ENCODE measurements at places on chromosomes 4 and X.

DNA sequence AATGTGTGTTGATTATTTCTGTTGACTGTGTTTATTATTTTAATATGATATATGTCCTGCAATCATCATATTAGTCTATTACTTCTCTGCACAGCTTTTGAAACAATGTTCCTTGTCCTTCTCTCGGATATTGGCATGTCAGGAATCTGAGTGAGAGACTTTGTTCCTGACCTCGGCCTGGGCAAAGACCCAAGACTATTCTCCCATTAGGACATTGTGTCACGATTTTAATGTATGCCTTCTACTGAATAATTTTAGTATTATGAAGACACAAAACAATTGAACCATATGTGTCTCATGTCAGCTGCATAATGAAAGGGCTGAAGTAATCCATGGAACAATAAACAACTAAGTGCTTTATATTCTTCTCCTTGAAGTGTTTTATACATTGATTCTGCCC is 580.8 kb upstream of the TENM3 start:
- no peak for DNase-seq

- no peak for DNase-seq
Measured at GRCh38 chr4:139553751-139554641, 2.0 kb downstream of the SETD7 start.

GRCh38 chrX:10172877-10173276 is 16.1 kb downstream of the CLCN4 start:
- DNase-seq, result no peak

GRCh38 chr4:145979160-145979559 is 40.5 kb upstream of the ZNF827 start:
- no peak for DNase-seq

GRCh38 chr4:4364486-4365208 is 22.3 kb upstream of the NSG1 start:
- DNase-seq, result no peak

DNA sequence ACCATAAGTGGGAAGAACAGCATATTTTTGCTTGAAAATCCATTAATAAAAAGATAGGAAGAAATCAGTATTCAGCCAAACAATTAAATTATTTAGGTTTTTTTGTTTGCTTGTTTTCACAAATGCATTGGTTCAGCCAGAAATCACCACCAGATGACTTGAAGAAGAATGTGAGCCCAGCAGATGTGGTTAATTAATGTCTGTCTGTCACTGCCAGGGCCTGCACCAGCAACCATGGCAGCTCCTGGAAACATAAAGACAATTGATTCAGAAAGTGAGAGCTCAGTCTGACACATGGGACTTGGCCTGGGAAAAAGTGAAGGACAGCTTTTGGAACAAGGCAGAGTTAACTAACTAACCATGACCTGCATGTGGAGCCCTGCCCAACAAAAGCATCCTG is 74.0 kb downstream of the MAOB start:
- DNase-seq, result no peak

GRCh38 chr4:22021106-22021505 is 72.5 kb upstream of the KCNIP4 start:
- DNase-seq, result no peak

- no peak for DNase-seq
Measured at GRCh38 chr4:107153228-107153627, 117.1 kb upstream of the DKK2 start.

GRCh38 chr4:145044341-145044740 is 53.7 kb downstream of the ANAPC10 start:
- no peak for DNase-seq
